ENCODE measurements at places on chromosomes 6 and 20.

- DNase-seq: no peak
These were observed 287.0 kb downstream of the CDC5L start for GRCh38 chr6:44674226-44675155.

- no peak for DNase-seq
These were observed 19.9 kb downstream of the PREP start for GRCh38 chr6:105382958-105383357.

DNA sequence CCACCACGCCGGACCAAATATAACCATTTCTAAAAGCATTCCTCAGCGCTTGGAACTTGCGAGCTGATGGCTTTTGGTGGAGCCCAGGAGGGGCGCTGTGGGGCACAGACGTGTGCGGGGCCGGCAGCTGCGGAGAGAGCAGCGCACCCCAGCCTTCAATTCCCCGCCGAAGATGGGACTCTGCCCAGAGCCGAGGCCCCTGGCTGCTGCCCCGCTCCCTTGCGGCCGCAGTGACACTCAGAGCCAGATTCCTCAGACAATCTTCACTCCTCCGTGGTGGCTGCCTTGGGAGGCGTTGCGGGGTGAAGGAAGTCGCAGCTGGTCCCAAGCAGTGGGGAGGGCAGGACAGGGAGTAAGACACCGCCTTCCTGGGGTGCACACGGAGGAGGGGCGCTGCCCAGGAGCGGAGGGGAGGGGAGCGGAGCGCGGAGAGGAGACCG is 87.7 kb downstream of the TMEM242 start:
- peak; percentile 41 for DNase-seq

DNA sequence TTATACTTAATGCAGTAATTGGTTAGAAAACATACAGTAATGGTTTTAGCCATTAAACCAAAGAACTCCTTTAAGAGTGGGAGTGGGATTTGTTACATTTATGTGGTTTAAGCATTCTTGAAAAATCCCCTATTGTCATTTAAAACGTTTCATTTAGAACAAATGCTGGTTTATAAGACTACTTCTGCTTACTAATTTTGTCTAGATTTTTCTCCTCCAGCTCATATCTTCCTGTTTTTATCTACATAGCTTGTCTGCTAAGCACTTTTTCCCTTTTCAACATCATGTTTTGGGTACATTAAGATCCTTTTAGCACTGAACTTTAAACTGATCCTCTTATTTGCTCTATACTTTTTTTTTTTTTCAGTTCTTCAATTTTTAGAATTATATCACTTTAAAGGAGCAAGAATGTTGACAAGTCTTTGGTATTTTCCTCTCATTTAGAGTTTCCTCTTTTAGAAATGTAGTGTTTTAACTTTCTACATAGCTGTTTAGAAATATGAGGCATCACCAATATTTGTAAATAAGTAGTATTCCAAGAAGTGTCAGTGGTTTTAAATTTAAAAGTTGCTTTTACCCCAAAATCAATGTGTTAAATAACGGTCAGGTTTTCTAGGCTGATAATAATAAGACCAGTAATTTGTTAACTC is 80.9 kb downstream of the SESN1 start:
- DNase-seq: no peak

GRCh38 chr20:58891086-58891717 is 38.7 kb downstream of the GNAS start:
- DNase-seq: peak; percentile 73

GRCh38 chr6:136676075-136676474 is 116.2 kb downstream of the MAP3K5 start:
- DNase-seq: no peak

DNA sequence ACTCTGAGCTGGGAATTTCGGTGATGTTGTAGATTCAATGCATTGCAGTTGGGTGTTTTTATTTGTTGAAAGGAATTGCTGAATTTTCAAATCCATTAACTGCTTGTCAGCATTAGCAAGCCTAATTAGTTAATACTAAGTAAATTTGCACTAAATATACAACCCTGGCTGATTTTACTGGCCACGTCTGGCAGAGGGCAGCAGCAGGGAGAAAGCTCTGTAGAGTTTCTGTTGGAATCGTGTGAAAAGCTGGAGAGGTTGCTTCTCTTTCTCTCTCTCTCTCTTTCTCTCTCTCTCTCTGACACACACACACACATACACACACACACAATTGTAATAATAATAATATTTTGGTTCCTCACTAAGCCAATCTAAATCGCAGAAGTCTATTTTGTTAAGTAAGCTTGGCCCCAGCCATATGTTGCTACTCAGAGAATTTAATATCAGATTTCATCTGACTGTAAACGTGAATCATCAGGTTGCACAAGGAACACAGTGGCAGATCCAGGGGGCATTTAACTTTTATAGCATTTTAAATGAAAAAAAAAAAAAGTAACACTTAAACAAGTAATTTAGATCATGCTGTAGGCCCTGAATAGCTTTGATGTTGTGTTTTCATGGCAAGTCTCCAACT is 289.5 kb downstream of the ESR1 start:
- DNase-seq: no peak

- DNase-seq: peak; percentile 50
These were observed 26.1 kb downstream of the LOC128125822 start for GRCh38 chr6:63598049-63599036.

DNA sequence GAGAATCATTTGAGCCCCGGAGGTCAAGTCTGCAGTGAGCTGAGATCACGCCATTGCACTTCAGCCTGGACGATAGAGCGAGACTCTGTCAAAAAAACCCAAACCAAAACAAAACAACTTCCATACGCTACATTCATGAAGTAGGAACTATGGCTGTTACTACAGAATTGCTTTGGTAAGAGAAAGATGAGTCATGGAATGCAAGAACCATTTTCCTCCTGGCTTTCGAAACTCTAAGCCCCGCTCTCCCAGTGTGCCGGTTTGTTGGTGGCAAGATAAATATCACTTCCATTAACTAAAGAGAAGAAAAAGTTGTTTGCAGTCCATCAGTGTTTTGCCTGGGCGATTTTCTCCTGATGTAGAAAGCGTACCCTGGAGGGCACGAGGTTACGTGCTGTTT is 61.3 kb downstream of the ZDHHC14 start:
- no peak for DNase-seq

DNA sequence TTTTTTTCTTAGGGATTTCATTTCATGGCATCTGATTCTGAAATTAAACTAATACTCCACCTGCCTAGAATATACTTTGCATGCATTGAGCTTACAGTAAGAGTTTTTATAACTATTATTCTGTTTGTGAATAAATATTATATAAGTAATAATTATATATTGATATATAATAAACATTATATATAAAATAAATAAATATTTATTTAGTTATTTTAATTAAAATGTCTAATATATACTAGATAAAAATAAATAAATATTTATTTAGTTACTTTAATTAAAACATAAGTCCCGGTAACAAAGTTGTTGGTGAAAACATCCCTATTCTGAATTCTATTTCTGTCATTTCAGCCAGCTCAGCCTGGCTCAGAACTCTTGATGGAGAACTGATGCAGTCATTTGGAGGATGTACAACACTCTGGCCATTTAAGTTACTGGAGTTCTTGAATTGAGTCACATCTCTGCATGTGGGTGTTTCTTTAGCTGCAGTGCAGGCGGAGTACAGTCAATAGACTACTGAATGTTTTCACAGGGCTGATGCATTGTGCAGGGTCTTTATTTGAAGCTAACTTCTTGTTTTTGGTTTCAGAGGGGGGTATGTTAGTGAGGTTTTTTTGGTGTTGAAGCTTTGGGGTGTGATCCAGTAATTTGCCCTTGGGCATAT is 508.9 kb upstream of the ADGRB3 start:
- no peak for DNase-seq

- DNase-seq: no peak
These were observed 43.8 kb downstream of the MAP3K4 start for GRCh38 chr6:161035182-161035980.

DNA sequence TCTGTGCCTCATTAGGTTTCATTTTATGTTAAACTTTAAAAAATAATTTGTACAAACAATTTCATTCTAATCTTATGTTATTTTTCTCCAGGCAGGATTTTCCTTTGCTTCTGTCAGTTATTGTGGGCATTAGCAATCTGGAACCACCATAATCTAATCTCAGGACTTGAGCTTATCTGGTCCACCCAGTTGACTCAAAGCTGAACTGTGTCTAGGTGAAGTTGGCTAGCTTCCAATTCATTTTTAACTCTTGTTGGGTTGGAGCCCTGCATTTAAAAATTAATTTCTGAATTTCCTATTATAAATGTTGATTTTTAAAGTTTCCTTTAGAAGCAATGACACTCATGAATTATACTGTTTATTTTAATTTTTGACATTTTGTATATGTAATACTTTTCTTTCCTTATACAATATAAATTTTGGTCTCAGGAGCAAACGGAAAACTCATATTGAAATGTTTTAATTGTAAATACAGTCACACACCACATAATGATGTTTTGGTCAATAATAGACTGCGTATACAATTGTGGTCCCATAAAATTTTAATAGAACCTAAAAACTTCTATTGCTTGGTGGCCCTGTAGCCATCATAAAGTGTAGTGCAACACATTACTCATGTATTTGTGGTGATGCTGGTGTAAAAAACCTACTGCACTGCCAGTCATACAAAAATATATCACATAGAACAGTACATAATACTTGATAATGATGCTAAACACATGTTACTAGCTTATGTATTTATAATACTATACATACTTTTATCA is 121.3 kb downstream of the CLVS2 start:
- DNase-seq: no peak

- DNase-seq: no peak
These were observed 301.1 kb downstream of the TAF4 start for GRCh38 chr20:61764471-61765025.

GRCh38 chr6:132130626-132131298 is 179.6 kb upstream of the CCN2 start:
- DNase-seq: no peak

DNA sequence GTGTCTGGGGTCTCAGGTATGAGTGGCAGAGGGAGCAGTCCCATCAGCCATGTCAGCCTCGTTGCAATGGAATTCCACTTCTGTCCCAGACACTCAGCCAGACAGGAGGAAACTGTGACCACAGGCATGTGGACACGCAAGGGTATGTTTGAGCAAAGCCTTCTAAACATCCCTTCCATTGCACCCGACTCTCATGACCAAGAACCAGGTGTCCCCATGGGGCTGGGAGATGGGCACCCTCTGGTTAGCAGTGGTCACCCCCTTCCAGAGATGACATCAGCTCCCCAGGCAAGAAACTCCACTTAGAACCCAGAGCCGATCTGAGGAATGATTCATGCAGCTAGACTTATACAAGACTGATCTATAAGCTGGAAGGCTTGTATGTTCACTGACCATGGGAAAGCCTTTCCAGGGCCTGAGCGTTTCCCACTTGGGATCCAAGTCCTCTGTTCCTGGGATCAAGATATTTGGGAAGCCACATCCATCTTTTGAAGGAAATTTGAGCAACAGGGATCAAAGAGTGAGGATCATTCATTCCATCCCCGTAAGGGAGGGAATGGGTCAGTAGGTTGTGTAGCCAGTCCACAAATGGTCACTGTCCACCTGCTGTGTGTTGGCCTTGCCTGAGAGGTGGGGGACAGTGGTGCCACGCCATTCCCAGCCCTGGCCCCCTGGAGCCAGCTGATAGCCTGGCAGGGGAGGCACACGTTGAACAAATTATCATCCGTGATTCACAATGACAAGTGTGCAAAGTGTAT is 3.9 kb upstream of the MRGBP start:
- no peak for DNase-seq

- DNase-seq: no peak
These were observed 194.8 kb upstream of the ZNF217 start for GRCh38 chr20:53788253-53789022.

DNA sequence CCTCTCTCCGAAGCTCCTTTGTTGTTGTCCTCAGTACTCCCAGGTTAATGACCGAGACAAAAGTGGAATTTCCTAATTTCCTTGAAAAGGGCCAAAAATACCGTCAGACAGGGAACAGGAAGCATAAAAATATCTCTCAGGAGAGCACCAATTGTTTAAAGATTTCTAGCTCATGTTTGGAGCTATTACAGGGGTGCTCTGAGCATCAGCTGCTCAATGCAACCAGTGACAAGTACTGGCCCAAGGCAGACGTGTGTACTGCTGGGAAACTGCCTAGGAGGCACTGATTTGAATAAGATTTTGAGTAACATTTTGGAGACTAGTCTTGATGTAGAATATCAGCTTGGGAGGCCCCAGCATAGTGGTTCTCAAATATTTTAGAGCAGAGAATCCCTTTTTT is 17.3 kb downstream of the LAMA4 start:
- no peak for DNase-seq

GRCh38 chr6:118881440-118882313 is 12.3 kb upstream of the ASF1A start:
- DNase-seq: no peak

DNA sequence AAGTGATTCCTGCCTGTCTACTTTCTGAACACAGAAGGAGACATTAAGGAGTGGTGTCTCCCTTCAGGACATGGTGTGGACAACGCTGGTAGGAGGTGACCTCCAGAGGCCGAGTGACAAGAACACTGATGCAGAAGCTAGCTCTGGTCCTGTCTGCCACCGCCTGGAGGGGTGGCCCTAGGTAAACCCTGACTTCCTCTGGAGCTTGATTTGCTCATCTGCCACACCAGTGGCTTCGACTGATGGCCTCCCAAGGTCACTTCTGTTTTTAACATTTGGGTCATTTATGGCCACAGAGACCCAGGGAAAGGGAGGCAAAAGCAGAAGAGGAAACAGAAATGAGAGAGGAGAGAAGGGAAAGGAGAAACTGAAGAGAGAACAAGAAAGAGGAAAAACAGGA is 49.4 kb upstream of the SLC22A23 start:
- DNase-seq: no peak

GRCh38 chr6:42280966-42281533 is 63.4 kb upstream of the MRPS10 start:
- no peak for DNase-seq

DNA sequence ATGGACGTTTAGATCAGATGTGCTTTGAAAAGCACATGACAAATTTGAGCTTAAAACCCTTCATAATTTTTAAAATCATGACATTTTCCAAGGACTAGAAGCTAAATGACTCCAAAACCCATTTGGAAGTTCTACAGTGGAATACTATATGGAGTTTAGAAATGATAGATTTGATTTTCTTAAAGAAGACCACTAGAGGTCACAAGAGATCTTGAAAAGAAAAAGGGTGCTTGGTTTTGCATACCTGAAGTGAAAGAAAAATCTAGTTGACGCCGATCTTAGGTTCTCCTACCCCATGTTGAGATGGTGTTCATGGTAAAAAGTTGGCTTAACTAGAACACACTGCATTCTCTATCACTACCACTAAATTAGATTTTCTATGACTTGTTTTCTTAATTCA is 31.5 kb downstream of the CFAP61 start:
- DNase-seq: no peak

DNA sequence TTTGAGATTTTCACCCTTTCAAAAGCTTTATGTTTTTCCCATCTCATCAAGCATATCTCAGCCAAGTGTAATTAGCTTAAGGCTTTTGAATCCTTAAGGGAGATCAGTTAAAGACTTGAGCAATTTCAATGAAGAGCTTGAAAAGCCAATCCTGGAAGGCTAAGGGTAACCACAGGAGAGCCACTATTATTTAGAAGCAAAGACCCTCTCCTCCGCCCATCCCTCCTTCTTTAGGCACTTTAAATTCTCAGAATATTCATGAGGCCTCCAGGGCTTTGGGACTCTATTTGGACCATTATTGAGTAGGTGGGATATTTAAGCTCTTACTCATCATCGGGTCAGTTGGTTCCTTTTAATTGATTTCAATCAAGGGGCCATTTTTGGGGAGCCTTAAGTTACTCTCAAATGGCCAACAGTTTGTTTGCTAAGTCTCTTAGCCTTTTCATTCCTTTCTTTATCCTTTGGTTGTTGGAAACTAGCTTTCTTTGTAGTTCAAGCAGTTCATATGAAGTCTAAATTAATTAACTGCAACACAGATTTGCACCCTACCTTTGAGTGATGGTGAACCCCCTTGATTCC is 567.2 kb downstream of the KIF16B start:
- DNase-seq: no peak

- DNase-seq: peak; percentile 13
These were observed 587 bp downstream of the PDSS2 start for GRCh38 chr6:107458672-107459282.

Data from stimulated activated CD4-positive, alpha-beta T cell treated with anti-CD3 and anti-CD28 coated beads, Interleukin-1b, Interleukin-23, amount 100 ng/mL, for 4 hours (primary cell).